Stimulated activated CD4-positive, alpha-beta T cell treated with anti-CD3 and anti-CD28 coated beads, TNF-alpha, amount 100 ng/mL, for 4 hours (primary cell): ENCODE measurements at places on chromosomes 6 and 20.
A peak's percentile ranks its signal among the peaks of the same experiment; 100 is the strongest.

DNA sequence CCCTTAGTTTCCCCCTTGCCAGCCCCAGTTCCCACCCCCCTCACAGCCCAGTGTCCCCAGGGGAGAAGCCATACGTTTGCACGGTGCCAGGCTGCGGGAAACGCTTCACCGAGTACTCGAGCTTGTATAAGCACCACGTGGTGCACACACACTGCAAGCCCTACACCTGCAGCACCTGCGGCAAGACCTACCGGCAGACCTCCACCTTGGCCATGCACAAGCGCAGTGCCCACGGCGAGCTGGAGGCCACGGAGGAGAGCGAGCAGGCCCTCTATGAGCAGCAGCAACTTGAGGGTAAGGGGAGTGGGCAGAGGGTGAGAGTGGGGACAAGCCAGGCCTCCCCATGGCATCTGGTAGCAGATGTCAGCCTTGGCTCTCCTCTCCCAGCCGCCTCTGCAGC is 5.1 kb upstream of the DEF6 start:
- DNase-seq, result no peak

DNA sequence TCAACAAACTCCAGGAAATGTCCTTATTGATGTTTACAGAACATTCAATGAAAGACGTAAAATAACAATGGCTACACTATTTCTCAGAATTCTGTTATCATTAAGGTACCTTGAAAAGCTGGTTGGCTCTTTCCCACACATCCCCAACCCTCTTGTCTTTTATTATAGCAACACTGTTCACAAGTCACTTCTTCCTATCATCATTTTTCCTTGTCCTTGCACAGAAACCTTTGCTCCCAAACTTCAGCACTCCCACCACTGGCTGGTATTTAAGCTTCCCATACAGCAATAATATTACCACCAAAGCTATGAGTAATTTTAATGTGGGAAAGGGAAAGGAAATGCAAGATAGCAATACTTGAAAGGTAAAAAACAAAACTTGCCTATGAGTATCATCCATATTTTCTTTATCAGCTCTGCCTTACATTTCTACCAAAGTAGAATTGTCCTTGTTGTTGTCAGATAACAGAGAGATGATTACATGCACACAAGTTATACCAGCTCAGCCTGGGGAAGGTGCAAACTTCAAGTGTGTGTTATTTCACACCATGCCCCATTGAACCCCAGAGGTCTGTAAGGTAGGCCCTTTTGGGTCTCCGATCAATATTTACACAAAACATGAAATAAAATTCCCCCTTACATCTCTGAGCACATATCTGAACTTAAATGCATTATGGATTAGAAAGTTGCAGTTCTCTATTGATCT is 32.2 kb downstream of the ARHGAP18 start:
- no peak for DNase-seq

DNA sequence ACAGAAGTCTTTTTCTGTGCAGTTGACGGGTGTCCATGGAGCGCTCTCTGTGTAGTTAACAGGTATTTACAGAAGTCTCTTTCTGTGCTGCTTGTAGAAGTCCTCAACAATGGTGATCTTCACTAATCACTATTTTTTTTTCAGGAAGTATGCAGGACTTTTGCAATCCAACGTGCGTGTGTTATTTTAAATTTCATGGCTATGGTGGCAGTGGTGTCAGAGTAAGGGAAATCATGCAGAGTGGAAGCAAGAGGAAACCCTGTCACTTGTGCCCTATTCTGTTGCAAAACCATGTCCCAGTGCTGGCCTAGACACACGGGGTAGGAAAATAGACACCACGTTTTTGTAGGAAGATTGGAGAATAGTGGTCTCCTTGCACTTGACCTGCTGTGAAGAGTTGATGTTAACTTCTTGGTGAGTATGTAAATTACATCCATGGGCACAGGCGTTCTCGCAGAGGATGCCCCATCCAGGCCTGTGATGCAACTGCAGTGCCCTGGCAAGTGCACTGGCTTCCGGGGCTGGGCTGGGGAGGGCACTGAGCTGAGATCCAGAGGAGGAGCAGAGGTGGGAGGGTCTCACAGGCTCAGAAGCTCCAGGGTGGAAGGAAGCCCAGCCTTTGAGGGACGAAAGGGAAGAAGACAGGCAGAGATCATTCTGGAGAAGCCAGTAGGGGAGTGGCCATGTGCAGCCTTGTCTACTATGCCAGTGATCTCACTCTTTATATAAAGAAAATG is 146.5 kb downstream of the SYCP2 start:
- no peak for DNase-seq

DNA sequence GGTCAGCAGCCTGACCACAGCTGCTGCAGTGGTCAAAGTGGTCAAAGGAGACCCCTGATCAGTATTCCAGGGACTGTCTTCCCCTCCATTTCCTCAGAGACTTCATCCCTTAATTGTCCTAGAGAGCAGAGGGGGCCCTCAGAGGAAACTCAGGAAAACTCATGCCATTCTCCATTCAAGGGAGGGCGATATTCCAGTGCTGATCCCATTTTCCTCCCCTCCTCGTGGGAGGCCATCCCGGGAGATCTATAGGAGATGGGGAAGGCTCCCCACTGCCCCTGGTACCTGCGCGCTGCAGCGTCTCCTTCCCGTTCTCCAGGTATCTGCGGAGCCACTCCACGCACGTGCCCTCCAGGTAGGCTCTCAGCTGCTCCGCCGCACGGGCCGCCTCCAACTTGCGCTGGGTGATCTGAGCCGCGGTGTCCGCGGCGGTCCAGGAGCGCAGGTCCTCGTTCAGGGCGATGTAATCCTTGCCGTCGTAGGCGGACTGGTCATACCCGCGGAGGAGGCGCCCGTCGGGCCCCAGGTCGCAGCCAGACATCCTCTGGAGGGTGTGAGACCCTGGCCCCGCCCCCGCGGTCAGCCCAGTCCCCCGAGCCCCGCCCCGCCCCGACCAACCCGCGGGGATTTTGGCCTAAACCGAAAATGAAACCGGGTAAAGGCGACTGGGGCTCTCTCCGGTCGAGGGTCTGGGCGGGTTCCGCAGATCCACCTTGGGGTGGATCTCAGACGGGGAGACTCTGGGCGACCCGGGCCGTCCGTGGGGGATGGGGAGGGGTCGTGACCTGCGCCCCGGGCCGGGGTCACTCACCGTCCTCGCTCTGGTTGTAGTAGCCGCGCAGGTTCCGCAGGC is 878 bp downstream of the HLA-C start:
- peak; percentile 48 for DNase-seq

GRCh38 chr6:127547904-127548649 is 28.9 kb upstream of the C6orf58 start:
- DNase-seq, result no peak

- DNase-seq, result no peak
Measured at GRCh38 chr20:62201173-62202082, 18.6 kb downstream of the MTG2 start.

DNA sequence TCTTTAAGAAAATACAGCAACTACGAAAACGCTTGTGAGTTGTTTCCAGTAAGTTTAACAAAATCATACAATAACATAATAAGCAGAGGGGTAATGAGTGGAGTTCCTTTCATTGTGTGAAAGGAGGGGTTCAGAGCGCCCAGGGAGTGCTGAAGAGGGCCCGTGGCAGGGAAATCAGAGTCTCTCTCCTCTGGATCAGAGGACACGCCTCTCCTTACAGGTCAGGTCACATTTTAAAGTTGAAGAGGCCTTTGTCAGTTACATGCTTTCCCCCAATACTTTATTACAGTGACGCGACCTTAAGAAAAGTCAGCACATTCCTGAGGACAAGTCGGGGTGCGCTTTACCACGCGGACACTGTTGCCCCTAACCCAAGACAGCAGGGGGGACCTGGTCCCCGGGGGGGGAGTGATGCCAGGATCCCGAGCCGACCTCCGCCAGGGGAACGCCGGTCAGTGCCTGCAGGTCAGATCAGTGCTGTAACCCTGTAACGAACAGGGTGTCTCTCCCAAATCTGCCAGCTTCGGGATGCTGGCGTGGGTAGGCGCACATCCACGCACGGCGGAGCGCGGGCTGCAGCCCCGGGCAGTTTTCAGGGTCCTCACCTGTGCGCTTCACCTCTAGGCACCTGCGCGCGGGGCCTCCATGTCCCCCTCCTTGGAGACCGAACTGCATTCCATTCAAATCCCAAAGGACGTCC is 848 bp downstream of the DACT2 start:
- DNase-seq, result no peak

DNA sequence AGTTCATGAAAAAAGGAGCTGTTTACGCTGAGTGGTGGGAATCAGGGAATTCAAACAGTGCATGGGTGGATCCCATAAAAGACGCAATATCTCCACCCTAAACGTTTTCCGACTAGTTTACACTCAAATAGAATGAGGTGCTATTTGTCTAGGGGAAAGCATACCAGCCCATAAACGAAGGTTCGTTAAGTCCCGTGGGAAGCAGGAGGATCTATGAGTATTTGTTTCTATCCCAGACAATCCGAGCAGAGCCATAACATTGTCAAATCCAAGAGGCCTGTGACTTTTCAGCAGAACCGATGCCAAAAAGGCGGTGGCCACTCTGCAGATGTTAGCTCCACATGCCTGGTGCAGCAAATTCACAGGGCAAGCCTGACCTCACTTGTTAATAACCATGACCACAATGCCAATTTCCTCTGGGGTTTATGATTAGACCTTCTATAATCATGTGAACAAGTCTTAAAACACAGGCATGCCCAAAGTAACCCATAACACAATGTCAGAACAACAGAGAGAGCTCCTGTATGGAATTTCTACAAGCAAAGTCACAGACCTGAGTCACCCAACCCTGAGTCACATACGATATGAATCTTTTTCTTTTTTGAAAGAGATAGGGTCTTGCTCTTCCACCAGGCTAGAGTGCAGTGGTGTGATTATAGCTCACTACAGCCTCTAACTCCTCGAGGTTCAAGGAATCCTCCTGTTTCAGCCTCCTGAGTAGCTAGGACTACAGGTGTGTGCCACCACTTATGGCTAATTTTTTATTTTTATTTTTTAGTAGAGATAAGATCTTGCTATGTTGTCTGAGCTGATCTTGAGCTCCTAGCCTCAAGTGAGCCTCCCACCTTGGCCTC is 123.3 kb downstream of the KIF13A start:
- DNase-seq, result no peak

- no peak for DNase-seq
Measured at GRCh38 chr6:44255871-44256774, 1.2 kb downstream of the SLC35B2 start.

GRCh38 chr6:36115412-36115811 is 14.9 kb upstream of the MAPK13 start:
- DNase-seq, result no peak

- peak; percentile 8 for DNase-seq
Measured at GRCh38 chr6:30554962-30555815, 1.1 kb downstream of the GNL1 start.

DNA sequence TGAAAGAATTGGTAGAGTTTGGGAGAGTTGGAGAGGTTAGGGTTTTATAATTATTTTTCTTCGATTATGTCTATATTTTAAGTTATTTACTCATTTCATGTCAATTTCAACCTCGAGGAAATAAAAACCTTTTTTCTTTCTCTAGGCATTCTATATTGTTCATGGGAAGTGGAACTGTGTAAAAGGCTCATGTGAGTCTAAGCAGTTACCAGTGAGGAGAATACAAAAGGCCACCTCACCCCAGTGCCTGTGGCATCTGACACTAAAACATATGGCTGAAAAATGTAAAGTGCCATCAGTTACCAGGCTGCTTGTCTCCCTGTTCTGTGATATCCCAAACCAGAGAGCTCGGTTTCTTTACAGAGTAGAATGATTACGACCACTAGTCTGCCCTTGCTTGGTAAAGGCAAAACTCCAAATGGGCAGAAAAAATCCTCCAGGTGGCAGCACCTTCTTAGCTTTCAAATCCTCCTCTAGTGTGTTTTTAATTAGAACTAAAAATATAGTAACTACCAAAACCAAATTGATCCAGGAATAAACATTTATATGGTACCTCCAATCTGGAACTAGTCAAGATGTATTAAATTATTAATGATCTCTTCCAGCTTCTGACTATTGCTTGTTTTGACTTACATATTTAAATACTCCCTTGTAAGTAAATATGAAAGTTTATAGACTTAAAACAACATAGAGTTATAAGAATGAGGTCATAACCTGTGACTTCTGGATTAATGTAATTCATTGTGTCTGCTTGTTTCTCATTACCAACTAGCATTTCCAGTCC is 122.6 kb upstream of the MCHR2 start:
- DNase-seq, result no peak

DNA sequence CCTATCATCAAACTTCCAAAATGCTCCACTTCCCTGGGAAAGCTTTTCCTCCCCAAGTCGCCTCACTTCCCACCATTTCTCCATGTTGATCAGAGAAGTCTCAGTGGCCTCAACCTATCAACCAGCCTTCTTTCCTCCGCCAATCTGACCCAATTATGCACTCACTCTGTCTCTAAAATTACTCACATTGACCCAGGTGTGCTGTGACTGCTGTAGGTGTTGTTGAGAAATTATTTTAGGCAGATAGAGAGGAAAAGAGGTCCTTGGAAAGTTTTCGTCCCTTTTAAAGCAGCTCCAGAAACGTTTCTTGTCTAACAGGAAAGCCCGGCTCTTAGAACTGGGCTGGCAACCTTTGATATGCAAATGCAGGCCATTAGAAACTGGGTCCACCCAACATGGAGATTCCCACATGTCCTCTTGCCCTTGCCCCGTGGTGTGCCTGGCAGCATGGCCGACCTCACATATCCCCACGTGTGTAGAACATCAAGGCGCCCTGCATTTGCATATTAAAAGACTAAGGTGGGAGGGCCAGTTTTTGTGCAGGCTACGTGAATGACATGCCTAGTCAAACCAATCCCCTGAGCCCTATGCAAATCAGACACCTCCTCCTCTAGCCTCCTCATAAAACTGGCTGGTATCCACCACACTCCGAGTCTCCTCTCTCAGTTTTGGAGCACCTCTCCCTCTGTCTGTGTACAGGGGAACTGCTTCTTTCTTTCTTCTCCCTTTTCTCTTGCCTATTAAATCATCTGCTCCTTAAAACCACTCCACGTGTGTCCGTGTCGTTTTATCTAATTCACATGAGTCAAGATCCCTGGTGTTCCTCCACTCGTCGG is 12.9 kb downstream of the IPCEF1 start:
- no peak for DNase-seq

DNA sequence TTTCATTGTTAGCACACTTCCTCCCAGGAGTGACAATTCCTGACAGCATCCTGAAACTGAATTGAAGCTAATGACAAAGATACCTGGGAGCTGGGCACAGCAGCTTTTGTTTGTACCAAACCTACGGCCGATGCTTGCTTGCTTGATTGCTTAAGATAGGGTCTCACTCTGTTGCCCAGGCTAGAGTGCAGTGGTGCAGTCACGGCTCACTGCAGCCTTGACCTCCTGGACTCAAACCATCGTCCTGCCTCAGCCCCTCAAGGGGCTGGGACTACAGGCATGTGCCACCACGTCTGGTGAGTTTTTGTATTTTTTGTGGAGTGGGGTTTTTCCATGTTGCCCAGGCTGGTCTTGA is 84.7 kb upstream of the SCP2D1 start:
- DNase-seq, result no peak

DNA sequence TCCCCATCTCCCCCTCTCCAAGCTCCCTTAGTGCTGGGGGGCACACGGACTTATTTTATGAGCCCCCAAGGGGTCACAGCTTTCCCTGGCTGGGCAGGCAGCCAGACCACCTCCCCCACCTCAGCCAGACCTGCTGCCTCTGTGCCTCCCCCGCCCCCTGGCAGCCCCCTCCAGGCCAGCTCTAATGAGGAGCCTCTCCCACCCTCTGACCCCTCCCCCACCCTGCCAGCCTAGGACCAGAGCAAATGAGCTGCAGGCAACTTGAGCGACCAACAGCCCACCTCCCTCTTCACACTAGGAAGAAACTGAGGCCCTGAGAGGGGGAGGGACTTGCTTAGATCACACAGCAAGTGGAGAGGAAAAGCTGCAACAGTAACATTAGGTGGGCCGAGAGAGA is 1.9 kb downstream of the GDF5 start:
- DNase-seq, result no peak
